ENCODE measurements at places on chromosomes 5 and 9. TPM values are rescaled to one million over a fixed set of nuclear protein-coding genes. Genes with fewer than 3 reads are reported as not detected.

DNA sequence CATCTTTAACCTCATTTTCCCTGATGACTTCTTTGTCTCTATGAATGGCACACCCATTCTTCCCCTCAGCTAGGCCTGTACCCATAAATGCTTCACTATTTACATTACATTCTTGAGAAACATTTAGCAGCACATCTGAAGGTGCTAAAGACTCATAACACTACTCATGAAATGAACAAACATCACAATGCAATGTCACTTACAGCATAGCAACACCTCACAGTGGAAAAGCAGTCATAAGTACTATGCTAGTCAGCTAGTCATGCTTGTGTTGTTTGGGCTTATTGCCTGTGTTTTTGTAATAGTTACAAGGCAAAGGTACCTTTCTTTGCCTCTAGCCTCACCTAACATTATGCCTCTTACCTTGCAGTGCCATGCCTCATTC is 228.9 kb downstream of the KIAA0825 start:
- DNase-seq = no peak

DNA sequence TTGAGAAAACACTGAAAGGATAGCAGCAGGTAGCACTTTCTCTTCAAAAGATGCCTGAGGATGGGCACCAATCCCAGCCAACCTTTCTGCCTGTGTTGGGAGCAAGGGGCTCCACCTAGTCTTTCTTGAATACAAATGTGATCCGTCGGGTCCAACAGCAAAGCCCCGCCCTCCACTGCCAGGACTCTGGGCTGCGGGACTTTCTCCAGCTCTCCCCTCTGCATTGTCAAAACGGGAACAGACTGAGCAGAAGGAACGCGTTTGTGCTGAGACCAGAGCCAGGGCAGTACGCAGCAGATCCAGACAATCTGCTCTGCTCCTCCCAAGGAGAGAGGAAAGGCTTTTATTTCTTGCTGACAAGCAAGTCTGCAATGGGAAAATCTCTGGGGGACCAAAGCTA is 139.7 kb downstream of the SEC61B start:
- DNase-seq = no peak

DNA sequence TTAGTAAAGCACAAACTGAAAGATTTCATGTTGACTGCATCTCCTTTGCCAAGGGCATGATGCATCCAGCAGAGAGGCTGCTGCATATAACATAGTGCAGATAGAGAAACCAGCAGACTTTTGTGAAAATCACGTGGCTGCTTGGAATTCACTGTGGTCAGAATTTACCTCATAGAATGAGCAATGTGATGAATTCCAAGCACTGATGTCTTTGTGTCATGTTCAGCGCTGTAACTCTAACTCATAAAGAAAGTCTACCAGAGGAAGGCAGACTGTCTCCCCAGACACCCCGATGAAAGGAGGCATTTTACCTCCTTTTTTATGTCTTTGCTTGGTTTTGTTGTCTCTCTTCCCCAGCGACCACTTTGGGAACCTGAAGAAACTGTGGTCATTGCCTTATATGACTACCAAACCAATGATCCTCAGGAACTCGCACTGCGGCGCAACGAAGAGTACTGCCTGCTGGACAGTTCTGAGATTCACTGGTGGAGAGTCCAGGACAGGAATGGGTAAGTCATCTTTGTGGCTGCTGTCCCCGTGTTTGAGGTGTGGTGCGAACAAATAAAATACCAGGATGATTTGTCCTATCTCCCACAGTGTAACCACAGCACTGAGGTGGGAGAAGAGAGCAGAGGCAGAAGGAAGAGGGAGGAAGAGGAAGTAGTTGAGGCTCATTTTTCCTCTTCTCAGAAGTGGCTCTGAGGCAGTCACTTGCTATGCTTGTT is 42.0 kb downstream of the ITK start:
- DNase-seq = peak; percentile 35

- DNase-seq = peak; percentile 97
These were observed 127.6 kb downstream of the TRPM6 start for GRCh38 chr9:74760031-74760700.

Gene NR2F1
- 19.0 TPM for total RNA-seq

- no peak for DNase-seq
These were observed 1279.9 kb upstream of the DMAC1 start for GRCh38 chr9:9079473-9079872.

- DNase-seq = no peak
These were observed 65.0 kb upstream of the CTXN3 start for GRCh38 chr5:127583866-127584265.

DNA sequence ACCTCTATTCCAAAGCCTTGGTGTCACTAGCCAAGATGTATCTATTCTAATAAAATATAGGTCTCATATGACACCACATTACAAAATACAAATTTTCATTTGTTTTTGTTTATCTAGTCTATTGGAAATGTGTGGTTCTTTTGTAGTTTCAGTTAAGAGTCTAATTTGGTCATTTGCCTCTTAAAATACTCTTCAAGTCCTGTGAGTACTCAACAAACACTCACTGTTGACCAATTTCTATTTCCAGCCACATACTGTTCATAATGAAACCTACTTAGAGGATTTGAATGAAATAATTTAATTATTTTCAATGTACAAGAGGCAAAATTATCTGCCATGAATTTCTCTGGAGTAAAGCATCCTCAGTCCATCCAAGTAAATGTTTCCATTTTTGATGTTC is 40.6 kb downstream of the SLC1A3 start:
- DNase-seq = no peak

- no peak for DNase-seq
These were observed 92.8 kb upstream of the RASEF start for GRCh38 chr9:83155733-83156132.

DNA sequence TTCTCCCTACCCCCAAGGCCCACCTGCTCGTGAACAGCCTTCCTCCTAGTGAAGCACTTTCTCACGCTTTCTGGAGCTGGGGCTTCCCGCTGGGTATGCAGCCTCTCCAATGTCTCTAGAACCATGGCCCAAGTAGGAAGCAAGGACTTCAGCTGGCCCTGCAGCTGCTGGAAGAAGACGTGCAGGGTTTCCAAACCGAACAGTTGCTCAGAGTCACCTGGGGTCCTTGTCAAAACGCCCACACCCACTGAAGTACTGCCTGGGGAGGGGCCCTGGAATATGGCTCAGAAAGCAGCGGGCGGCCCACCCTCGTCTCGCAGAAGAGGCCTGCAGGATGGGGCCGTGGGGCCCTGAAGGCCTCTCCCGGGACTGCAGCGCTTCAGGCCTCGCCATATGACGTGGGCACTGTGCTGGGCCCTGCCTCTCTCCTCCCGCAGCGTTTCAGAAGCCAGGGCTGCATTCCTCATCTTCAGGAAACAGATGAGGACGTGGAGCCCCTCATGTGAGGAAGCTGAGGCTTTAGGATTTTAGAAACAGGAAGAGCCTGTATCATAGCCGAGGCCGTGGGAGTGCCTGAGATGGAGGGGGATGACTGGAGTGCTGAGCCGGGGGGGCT is 116.0 kb upstream of the LMX1B start:
- no peak for DNase-seq

GRCh38 chr5:13814301-13814700 is 130.2 kb downstream of the DNAH5 start:
- DNase-seq = peak; percentile 20

GRCh38 chr9:126144603-126145456 is 181.8 kb upstream of the MVB12B start:
- no peak for DNase-seq

- DNase-seq = peak; percentile 17
These were observed 72.0 kb downstream of the SEMA6A start for GRCh38 chr5:116502616-116503015.

DNA sequence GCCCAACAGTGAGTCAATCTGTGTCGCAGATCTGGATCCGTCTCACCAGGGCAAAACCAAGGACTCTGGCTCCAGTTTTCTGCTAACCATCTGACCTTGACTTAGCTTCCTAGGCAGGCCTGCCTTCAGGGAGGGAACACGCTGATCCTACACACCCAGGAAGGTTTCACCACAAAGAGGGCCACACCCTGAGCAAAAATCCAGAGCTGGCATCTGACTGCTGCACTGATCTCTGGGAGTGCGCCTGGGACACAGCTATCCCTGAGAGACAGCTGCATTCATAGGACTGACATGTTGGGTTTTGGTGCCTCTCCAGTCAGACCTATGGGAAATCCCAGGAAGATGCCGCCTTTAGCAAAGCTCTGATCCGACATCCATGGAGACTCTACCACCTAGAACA is 47.5 kb downstream of the CDK5RAP2 start:
- no peak for DNase-seq

Gene TGFBI
- total RNA-seq = 483 TPM

DNA sequence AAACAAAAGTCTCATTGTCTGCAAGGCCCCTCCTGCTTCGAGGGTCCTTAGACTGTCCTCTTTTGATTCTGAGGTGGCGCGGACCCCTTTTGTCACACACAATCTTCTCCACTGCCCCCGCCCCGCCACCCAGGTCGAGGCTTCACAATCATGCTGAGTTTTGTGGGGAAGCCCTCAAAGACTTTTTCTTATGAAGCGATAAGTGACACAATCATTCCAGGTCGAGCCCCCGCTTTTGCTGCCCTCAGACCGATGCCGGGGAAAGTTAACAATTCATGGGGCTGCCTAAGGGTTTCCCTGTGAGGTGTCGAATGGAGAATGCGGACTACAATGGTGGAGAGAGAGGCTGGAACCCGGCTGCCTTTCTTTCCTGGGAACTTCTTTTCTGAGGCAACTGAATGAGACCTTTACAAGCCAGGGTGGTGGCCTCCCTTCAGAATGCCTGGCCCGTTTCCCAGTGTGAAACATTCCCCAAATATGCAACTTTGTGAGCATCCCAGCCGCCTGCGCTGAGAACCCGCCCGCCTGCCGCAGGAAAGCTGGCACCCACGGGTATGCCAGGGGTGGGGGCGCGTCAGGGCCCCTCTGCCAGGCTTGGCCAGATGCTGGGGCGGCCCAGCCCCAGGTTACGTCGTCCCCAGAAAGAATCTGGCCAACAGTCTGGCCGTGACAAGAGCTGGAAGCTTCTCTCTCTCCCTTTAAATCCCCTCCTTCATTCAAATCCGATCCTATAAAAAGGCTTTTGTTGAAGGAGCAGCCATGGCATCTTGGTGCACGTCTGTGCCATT is 71.9 kb downstream of the MAP1B start:
- DNase-seq = peak; percentile 91

- DNase-seq = no peak
These were observed 60.5 kb downstream of the BASP1 start for GRCh38 chr5:17277907-17278306.
